ENCODE measurements at places on chromosomes 3 and 15. TPM values are rescaled to one million over a fixed set of nuclear protein-coding genes. Genes with fewer than 3 reads are reported as not detected.

- DNase-seq = no peak
These were observed 184.3 kb upstream of the PPP2R3A start for GRCh38 chr3:135781026-135781815.

- no peak for DNase-seq
These were observed 120.8 kb downstream of the ARPP21 start for GRCh38 chr3:35760146-35760545.

GRCh38 chr3:108134555-108134880, 43.7 kb upstream of the CD47 start:
- DNase-seq = no peak

DNA sequence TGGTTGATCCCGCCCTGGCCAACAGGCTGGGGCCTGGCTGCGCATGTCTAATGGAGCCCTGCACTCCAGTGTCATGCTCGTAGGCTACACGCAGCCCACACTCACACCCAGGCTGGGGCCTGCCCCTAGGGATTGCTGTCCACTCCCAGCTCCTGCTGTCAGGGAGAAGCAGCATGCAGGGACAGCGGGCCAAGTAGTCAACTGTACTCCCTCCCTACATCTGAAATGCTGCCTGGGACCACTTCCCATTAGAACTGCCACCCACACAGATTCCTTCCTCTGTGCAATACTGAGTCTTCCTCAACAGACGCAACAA, 16.1 kb downstream of the ALS2CL start:
- no peak for DNase-seq

GRCh38 chr15:67030036-67030762, 35.2 kb upstream of the SMAD3 start:
- no peak for DNase-seq

- no peak for DNase-seq
These were observed 42.7 kb downstream of the SH3BP5 start for GRCh38 chr3:15289661-15290060.

- DNase-seq = no peak
These were observed 11.3 kb upstream of the STRA6 start for GRCh38 chr15:74213858-74214284.

GRCh38 chr3:27638594-27638993, 83.5 kb downstream of the EOMES start:
- DNase-seq = no peak

GRCh38 chr3:143644370-143645089, 203.7 kb downstream of the SLC9A9 start:
- peak; percentile 26 for DNase-seq

- DNase-seq = no peak
These were observed 28.8 kb upstream of the ST3GAL6 start for GRCh38 chr3:98734306-98734705.

- no peak for DNase-seq
These were observed 283.2 kb upstream of the SUCLG2 start for GRCh38 chr3:67937498-67938118.

GRCh38 chr3:45140141-45140769, 5.9 kb downstream of the CDCP1 start:
- DNase-seq = peak; percentile 52

DNA sequence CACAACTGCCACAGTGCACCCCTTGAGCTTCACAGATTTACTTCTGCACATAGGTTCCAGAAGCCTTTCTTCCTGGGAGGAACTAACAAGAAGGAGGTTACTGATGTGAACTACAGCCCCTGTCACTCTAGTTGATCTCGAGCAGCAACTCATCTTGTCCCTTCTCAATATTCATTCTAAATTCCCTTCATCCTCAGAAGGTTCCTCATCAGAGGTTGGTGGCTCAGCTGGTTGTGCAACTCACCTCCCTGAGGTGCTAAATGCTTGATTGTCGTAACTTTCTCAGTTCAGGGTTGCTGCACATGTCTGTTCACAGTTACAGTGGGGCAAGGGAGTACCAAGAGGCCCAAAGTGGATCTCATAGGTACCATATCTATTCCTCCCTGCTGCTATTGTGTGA, 5.7 kb upstream of the A4GNT start:
- no peak for DNase-seq

GRCh38 chr3:132001036-132001435, 33.8 kb downstream of the CPNE4 start:
- DNase-seq = no peak

DNA sequence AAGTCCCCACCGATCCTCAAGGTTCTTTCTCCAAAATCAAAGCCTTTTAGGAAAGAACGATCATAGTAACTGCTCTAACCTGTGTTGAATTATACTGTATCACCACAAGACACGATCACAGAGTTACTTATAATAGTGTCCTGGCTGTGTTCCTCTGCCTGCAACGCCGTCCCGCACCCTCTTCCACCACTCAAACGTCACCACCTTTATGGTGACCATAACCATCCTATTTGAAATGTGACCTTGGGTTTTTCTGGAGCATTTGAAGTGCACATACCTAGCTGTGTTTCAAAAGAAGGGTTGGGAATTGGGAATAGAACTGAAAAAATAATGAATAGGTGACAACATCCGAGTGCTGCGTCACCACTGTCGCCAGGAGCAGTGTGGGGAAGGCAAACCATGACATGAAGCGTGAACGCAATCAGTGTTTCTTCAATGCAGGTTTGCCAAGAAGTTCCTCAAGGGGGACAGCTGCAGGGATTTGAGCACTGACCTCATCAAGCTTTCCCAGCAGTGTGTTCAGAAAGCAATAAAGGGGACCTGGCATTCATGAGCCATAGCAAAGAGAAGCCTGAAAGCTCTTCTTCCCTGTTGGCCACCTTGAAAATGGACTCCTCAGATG, 769 bp upstream of the SELENOS start:
- no peak for DNase-seq

GRCh38 chr15:68644083-68644904, 65.5 kb downstream of the CORO2B start:
- DNase-seq = no peak

DNA sequence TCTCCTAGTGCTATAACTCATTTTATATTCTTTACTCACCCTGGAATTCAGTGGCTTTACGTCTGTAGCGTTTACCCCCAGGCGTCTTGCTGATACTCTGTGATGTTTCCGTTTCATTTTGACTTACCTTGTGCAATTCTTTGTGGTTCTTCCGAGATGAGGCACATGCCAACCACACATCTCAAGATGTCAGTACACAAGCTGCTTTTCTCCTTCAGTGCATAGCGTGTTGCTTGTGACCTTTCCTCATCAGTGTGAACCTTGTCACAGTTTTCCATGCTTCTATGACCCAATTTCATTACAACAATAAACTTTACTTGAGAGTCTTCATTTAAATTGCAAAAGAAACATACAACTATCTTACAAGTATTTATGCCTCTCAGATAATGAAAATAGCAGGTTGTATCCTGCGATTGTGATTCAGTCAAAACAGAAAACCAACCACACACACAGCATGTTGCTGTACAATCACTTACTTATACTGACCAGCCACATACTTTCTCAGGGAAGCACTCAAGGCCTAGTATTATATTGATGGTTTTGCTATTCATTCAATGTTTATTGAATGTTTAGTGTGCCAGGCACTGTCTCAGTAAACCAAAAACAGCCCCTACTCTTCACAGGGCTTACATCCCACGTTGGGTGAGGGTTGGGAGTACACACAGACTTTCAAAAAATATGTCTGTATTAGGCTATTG, 4.6 kb upstream of the TBL1XR1 start:
- no peak for DNase-seq

GRCh38 chr3:190031887-190032752, 88.6 kb downstream of the P3H2 start:
- DNase-seq = no peak

DNA sequence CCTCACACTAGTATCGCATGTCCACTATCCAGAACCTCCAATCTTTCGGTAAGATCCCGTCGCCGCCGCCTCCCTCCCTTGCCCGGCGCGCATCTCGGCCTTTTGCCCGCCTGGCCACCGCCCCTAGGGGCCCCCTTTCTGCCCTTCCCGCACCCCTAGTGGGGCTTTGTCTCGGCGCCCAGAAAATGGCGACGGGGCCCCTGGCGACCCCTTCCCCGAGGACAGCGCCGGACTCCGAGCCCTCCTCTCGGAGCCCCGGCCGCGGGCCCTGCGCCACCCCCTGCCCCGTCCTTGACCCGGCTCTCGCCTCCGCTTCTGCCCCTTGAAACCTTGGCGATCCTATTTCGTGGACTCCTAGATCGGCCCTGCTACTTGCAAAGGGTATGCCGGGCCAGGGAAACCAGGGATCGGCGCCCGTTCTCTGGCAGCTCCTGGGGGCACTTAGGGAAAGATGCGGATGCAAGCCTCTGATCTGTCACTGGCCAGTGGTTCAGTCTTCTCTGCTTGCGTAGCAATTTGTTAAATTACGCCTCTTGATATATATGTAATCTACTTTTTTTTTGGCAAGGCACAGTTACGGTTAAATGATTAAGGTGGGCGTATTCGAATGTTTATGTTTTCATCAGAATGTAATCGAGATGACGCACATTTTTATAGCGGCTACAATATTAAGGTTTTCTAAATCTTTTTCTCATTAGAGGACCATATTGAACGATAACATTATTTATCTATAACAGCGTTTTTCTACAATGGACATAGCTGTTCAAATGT, 603 bp downstream of the EIF1B start:
- no peak for DNase-seq

GRCh38 chr3:61928776-61929314, 367.5 kb downstream of the PTPRG start:
- DNase-seq = no peak

GRCh38 chr3:109432833-109433232, 95.5 kb upstream of the DPPA4 start:
- no peak for DNase-seq

GRCh38 chr3:122929188-122930062, 98.1 kb downstream of the SEMA5B start:
- no peak for DNase-seq

GRCh38 chr15:67415181-67415580, 105.8 kb upstream of the C15orf61 start:
- DNase-seq = no peak

DNA sequence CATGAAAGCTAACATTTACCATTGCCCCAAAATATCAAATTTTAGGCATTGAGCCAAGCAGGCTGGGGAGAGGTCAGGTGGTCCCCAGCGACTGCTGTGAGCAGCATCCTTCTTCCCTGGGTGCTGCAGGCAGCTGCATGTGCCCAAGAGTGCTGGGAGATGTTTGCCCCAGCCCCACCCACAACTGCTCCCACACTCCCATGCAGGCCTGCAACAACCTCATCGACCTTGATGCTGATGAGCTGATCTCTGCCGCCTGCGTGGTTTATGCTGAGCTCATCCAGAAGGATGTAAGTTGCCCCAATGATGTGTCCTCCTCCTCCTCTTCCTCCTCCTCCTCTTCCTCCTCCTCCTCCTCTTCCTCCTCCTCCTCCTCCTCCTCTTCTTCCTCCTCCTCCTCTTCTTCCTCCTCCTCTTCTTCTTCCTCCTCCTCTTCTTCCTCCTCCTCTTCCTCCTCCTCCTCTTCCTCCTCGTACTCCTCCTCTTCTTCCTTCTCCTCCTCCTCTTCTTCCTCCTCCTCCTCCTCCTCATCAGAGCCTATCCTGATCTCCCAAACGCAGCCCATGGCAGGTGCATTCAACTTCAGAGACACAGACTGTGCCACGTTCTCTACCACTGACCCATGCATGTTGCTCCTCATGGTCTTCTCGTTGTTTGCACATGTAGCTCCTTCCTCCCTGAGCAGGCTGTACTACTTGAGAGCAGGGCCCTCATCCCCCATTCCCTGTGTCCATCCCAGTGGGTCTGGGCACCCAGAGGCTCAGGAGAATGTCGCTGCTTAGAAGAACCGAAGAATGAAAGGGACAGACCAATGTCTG, 15.1 kb downstream of the TBC1D21 start:
- DNase-seq = no peak

TMEM39A gene
- total RNA-seq = 74.1 TPM

UBA7 gene
- total RNA-seq = 11.7 TPM

LYZL4 gene
- total RNA-seq = not detected

PAK6 gene
- total RNA-seq = 0.09 TPM

CLSTN2 gene
- 0.05 TPM for total RNA-seq

TYRO3 gene
- total RNA-seq = 8.9 TPM

FRG2C gene
- not detected for total RNA-seq

GOLGA6B gene
- total RNA-seq = not detected

GAP43 gene
- not detected for total RNA-seq
